Endodermal cell (in vitro differentiated cells): ENCODE measurements at places on chromosomes 3 and 15.
A peak's percentile ranks its signal among the peaks of the same experiment; 100 is the strongest.

GRCh38 chr15:98805434-98806274, 157.3 kb downstream of the IGF1R start:
- H3K27me3 ChIP-seq: no peaks in the 10 kb centered on the region
- no peaks in the 10 kb centered on the region for H3K36me3 ChIP-seq
- H3K4me3 ChIP-seq: no peak overlapping the region
- H3K4me1 ChIP-seq: peaks cover 26% of the 10 kb centered on the region
- no peak overlapping the region for H3K27ac ChIP-seq

- no peak overlapping the region for H3K27ac ChIP-seq
- peak; percentile 14 for DNase-seq
- H3K4me3 ChIP-seq: no peak overlapping the region
- H3K36me3 ChIP-seq: no peaks in the 10 kb centered on the region
These were observed 167.4 kb downstream of the ADAMTS17 start for GRCh38 chr15:100174159-100174903.

- no peak overlapping the region for H3K27ac ChIP-seq
- H3K4me3 ChIP-seq: no peak overlapping the region
- no peaks in the 10 kb centered on the region for H3K36me3 ChIP-seq
These were observed 22.2 kb upstream of the BCL6 start for GRCh38 chr3:187767266-187768012.

DNA sequence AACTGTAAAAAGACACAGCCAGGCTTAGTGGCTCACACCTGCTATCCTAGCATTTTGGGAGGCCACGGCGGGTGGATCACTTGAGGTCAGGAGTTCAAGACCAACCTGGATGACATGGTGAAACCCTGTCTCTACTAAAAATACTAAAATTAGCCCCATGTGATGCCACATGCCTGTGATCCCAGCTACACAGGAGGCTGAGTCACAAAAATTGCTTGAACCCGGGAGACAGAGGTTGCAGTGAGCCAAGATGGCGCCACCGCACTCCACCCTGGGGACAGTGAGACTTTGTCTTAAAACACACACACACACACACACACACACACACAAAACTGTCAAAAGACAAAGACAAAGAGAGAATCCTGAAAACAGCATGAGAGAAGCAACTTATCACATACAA, 18.0 kb downstream of the SPCS1 start:
- H3K36me3 ChIP-seq: peaks cover 37% of the 10 kb centered on the region
- H3K4me1 ChIP-seq: no peaks in the 10 kb centered on the region

DNA sequence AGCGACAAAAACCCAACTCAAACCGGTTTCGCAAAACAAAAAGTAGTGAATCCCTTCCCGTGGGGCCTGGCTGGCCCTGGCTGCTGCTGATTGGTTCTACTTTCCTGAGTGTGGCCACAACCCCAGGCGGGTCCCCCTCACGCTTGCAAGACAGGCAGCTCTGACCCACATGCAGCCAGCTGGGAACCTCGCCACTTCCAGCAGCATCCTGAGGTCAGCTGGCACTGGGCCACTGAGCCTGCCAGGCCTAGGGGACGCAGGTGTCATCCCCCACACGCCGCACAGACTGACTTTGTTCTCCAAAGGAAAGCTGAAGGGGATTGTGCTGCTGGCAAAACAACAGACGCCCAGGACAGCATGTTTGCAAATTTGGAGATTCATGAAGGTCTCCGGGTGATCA, 111.1 kb downstream of the TPRA1 start:
- peak overlapping the region; percentile 47 for H3K27ac ChIP-seq
- H3K36me3 ChIP-seq: no peaks in the 10 kb centered on the region
- peak; percentile 68 for DNase-seq
- no peaks in the 10 kb centered on the region for H3K4me1 ChIP-seq
- H3K27me3 ChIP-seq: no peaks in the 10 kb centered on the region
- H3K4me3 ChIP-seq: no peak overlapping the region

DNA sequence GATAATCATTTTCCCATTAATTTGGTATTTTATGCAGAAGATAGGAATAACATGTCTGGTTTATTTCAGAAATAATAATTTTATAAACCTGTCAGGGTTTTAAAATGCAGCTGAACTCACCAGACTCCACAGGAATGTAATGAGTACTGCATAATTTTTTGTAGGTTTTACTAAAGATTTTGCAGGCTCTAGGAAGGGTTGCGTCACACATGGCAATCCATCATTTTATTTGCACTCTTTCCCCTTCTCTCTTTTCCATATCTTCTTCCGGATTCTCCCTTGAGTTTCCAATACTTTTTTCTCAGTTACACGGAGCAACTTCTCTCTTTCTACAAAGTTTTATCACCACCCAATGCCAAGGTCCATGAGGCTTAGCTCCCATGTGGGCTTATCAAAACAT, 234.7 kb downstream of the NFKBIZ start:
- no peak for DNase-seq
- no peak overlapping the region for H3K4me3 ChIP-seq
- H3K27me3 ChIP-seq: no peaks in the 10 kb centered on the region
- no peaks in the 10 kb centered on the region for H3K36me3 ChIP-seq
- H3K4me1 ChIP-seq: no peaks in the 10 kb centered on the region
- H3K27ac ChIP-seq: no peak overlapping the region

GRCh38 chr3:68206524-68207117, 552.2 kb upstream of the SUCLG2 start:
- no peak overlapping the region for H3K4me3 ChIP-seq
- H3K36me3 ChIP-seq: no peaks in the 10 kb centered on the region
- no peak for DNase-seq
- no peak overlapping the region for H3K27ac ChIP-seq
- H3K27me3 ChIP-seq: no peaks in the 10 kb centered on the region
